ENCODE measurements at places on chromosomes 4 and X.

GRCh38 chr4:24146127-24146526, 256.3 kb upstream of the PPARGC1A start:
- no peak for DNase-seq

- DNase-seq = no peak
Observed at GRCh38 chrX:13440176-13440575, 120.3 kb upstream of the ATXN3L start.

DNA sequence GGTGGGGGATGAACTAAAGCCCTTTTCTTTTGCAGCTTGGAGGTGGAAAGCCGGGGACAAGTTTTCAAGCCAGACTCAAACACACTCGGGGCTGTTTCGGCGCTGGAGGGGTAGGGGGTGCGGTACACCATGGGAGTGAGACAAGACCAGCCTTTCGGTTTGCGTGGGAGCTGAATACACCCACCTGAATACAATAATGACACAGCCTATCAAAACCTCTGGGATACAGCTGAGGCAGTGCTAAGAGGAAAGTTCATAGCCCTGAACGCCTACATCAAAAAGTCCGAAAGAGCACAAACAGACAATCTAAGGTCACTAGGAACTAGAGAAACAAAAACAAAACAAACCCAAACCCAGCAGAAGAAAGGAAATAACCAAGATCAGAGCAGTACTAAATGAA, 163.3 kb downstream of the ATRX start:
- DNase-seq = no peak

GRCh38 chr4:10115271-10115796, 1.3 kb downstream of the WDR1 start:
- DNase-seq = no peak

GRCh38 chrX:20042221-20042620, 51.4 kb upstream of the BCLAF3 start:
- DNase-seq = no peak

GRCh38 chrX:20059467-20060128, 57.1 kb downstream of the MAP7D2 start:
- no peak for DNase-seq

- peak; percentile 33 for DNase-seq
Observed at GRCh38 chr4:26873391-26874026, 12.9 kb downstream of the STIM2 start.

GRCh38 chr4:26330186-26330787, 9.5 kb downstream of the RBPJ start:
- no peak for DNase-seq

- no peak for DNase-seq
Observed at GRCh38 chr4:125344198-125344597, 29.4 kb downstream of the FAT4 start.

GRCh38 chr4:67014592-67014991, 530.7 kb downstream of the CENPC start:
- DNase-seq = no peak

GRCh38 chr4:149370785-149371420, 444.7 kb downstream of the IQCM start:
- no peak for DNase-seq

DNA sequence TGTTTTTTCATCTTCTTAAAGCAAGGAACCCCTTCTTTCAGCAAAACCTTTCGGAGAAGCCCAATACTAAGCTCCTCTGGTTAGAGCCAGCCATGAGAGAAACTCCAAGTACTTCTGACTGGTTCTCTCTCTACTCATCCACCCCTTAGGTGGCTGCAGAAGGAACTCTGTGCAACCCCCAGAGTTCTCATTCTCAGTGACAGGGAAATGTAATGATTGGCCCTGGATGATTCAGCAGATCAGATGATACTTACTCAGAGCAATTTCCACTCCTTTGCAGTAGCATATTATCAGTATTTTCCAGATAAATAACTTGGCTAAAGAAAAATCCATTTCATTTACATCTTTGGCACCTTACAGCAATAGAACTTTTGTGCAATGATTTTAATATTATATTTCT, 3.2 kb downstream of the SPP1 start:
- no peak for DNase-seq

DNA sequence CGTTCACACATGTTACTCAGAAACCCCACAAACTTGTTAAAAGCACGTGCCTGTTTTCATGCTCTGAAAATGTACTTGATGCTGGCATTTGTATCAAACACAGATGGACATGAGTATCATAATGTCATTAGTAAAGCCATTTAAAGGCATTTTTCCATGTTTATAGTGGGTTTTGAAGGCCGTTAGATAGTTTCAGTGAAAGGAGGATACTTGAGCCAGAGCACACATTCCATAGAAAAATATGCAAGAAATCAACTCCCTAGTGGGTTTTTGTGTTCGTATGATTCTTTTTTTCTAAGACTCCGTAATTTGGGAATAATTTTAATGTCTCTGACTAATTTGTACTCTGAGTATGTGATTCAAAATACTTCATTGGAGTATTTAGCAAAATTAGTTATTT, 216.2 kb upstream of the BMP3 start:
- DNase-seq = no peak

DNA sequence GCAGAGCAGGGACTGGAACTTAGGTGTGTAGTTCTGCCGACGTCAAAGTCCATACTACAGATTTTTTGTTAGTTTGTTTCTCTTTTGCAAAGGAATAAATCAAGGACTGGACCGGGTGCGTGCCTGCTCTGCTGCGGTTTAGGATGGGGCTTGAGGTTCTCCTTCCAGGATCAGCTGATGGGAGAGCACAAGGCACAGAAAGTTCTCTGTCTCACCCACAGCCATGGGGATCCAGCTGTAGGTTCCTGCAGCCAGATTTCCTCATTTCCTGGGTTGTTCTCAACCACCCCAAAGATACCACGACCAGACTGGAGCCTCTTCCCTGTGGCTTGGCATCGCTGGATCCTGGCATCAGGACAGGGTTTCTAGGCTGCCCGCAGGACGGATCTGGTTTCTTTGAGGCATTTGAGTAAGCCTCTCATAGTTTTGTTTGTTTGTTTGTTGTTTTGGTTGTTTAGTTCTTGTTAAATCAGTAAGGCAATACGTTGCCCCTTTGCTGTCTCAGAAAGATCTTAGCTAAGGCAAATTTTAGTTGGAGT, 789 bp upstream of the SRPX start:
- no peak for DNase-seq

GRCh38 chr4:8152865-8153257, 5.8 kb downstream of the ABLIM2 start:
- no peak for DNase-seq

DNA sequence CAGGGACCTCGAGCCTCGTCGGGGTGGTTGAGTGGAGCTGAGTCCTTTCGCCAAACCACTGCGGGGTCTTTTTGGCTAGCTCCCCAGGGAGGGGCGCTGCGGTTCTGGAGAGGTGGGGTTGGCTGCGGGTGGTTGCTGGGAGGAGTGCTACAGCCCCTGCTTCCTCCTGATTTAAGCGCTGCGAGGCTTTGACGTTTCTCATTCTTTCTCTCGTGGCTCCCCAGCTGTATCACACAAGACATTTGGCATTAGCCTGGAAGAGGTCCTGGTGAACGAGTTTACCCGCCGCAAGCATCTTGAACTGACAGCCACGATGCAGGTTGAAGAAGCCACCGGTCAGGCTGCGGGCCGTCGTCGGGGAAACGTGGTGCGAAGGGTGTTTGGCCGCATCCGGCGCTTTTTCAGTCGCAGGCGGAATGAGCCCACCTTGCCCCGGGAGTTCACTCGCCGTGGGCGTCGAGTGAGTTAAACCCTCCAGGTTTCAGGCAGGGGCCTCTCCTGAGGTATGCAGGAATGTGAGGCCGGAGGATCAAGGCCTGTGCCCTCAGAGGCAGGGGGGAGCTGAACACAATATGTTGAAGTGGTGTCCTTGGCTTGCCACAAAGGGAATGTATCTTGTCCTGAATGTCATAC, 25.5 kb downstream of the ARHGAP36 start:
- DNase-seq = no peak

- no peak for DNase-seq
Observed at GRCh38 chr4:185713731-185714130, 98.3 kb downstream of the SORBS2 start.

DNA sequence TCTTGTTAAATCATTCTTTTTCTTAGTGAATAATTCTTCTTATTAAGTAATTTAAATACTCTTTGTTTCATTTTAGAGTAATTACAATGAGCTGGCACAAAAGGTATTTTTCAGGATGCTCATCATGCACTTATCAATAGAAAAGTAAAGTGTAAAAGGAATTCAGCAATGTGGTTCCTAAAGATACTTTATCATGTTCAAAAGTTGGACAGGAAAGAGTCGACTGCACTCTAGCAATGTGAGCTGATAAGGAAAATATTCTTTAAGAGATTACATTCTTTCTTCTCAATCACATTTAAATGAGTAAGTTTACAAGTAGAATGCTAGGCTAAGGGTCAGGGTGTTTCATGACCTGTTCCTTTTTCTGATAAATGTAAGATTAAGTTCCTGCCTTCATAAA, 609.5 kb upstream of the FAM241A start:
- DNase-seq = no peak

DNA sequence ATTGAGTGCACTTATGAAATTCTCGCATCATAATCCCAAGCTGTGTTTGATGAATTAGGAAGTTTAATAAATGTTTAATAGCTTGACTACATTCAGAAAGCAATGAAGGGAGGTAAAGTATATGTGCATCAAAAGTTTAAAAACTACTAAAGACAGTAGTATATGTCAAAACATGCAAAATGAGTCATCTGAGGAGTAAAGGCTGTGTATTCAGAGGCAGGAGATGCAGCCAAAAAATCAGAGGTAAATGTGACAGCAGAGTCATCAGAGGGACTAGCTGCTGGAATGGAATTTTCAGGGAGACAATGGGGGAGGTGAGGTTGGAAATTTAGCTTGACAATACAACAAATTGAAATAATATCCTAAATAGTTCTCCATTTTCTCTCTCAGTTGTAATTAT, 127.0 kb upstream of the FUNDC1 start:
- no peak for DNase-seq

DNA sequence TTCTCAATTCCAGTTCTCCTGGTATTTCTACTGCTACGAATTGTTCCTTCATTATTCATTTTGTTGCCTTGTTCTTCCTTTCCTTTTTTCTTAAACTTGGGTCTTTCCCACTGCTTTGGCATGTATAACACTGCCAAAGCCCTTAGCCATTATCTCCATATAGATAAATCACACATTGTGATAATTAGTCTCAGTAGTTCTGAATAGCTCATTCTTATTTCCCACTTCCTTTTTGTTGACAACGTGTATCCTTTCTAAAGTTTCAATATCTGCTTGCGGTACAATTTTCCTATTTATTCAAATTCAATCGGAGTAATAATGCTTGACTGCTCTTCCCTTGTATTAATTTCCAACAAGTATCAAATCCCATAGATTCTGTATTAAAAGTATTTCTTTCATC, 14.5 kb upstream of the CAMK2D start:
- no peak for DNase-seq

DNA sequence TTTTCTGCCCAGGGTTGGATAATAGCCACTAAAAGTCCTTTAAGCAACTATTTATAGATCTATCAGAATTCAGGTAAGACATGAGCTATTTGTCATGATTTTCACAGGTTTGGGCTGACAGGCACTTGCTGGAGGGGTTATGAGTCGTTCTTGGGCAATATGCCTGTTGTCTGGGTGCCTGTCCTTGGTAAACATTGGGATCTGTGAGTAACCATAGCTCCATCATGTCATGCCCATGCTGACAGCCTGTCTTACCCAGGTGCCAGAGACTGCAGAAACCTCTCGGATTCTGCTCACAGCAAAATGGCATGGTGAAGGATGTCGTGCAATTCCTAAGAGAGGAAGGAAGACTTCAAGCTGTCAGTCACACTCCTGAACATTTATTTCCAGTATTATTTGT, 116.0 kb upstream of the PUDP start:
- DNase-seq = no peak

DNA sequence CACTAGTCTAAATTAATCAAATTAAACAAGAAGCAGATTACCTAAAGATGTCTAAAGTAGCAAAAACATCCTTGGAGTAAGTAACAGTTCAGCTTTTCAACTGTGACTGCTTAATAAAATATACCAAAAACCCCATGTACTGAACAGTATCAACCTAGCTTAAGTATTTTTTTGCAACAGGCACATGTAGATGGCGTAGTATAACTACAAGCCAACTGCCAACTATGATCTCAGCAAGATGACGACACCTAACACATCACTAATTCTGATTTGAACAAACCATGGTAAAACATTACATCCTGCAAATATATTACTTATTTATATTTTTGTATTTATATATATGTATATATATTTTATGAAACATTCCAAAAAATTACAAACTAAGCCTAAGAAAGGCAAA, 24.5 kb downstream of the DHX15 start:
- no peak for DNase-seq

GRCh38 chr4:87465739-87466366, 43.5 kb downstream of the NUDT9 start:
- DNase-seq = no peak

DNA sequence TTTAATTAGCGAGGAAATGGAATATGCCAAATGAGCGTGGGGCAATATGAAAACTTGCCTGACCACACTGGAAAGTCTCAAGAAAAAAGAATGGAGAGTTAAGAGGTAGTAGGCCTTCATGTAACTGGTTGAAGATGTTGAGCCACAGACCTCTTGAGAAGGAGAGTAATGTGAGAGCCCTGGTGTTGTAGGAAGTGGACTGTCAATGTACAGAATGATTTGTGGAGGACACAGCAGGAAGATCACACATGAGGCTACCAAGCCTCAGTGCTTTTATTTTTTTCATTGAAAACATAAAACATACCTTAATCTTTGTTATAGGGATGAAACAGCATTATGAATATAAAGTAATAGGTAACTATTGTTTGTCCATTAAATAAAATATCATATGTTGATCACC, 331.6 kb downstream of the UNC5C start:
- no peak for DNase-seq

GRCh38 chr4:150280081-150280895, 202.0 kb downstream of the DCLK2 start:
- DNase-seq = no peak

DNA sequence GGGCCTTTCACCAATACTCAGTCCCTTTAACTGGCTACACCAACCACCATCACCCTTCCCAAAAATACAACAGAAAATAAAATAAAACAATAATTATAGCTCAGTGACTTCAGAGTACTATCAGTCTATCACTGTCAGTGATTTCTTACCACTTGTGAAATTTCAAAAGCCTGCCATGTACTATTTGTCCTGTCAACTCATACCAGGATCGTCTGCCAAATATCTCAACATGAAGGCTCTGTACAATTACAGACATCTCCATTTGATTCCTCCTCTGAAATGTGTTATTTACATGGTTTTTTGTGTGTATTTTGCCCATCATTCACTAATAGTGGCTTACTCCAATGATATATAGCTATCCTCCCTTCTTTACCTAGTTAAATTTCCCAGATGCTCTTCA, 772.0 kb downstream of the IL1RAPL1 start:
- no peak for DNase-seq

All from stimulated activated CD8-positive, alpha-beta memory T cell treated with anti-CD3 and anti-CD28 coated beads, Interleukin-2, amount 100 ng/mL, for 1 hour (primary cell).